Epithelial cell of alveolus of lung (primary cell): ENCODE measurements at places on chromosomes 4 and X. TPM values are rescaled to one million over a fixed set of nuclear protein-coding genes. Genes with fewer than 3 reads are reported as not detected.

VSIG4 gene
- not detected in 2 replicates for total RNA-seq

HSFX3 gene
- total RNA-seq: not detected in 2 replicates

MAGEA12 gene
- total RNA-seq: not detected in 2 replicates

SEL1L3 gene
- 23.3 and 75.5 TPM in 2 replicates for total RNA-seq

RS1 gene
- total RNA-seq: not detected in 2 replicates

ARFIP1 gene
- 25.9 and 32.8 TPM in 2 replicates for total RNA-seq

NLGN3 gene
- total RNA-seq: 0.39 and 3.1 TPM in 2 replicates

SMIM10 gene
- 7.1 and 11.3 TPM in 2 replicates for total RNA-seq

CXCL5 gene
- total RNA-seq: 10.9 and 144 TPM in 2 replicates
